ENCODE measurements at places on chromosomes 4 and X. TPM values are rescaled to one million over a fixed set of nuclear protein-coding genes. Genes with fewer than 3 reads are reported as not detected.

DNA sequence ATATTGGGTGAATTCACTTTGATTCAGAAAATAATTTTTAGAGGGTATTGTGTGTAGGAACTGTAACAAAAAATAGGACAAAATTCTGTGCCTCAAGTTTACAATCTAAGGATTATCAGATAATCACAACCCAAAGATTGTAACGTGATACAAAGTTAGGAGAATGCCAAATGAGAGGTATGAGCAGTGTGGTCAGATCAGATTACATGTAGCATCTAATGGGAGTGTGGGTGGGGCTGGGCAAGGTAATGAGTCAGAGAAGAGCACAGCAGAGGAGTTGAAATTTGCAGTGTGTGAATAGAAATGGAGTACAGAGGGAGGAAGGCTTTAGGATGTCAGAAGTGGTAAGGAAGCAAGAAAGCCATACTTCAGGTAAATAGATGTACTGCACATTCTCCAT is 103.4 kb upstream of the TEX13A start:
- no peaks in the 10 kb centered on the region for H3K4me1 ChIP-seq
- no peaks in the 10 kb centered on the region for H3K36me3 ChIP-seq
- H3K4me3 ChIP-seq, result no peak overlapping the region
- DNase-seq, result no peak
- no peaks in the 10 kb centered on the region for H3K27me3 ChIP-seq

GRCh38 chr4:7960017-7960789 is 20.5 kb upstream of the AFAP1 start:
- no peak for DNase-seq
- no peaks in the 10 kb centered on the region for H3K36me3 ChIP-seq
- H3K27me3 ChIP-seq, result no peaks in the 10 kb centered on the region
- no peak overlapping the region for H3K27ac ChIP-seq
- H3K4me3 ChIP-seq, result no peak overlapping the region

DNA sequence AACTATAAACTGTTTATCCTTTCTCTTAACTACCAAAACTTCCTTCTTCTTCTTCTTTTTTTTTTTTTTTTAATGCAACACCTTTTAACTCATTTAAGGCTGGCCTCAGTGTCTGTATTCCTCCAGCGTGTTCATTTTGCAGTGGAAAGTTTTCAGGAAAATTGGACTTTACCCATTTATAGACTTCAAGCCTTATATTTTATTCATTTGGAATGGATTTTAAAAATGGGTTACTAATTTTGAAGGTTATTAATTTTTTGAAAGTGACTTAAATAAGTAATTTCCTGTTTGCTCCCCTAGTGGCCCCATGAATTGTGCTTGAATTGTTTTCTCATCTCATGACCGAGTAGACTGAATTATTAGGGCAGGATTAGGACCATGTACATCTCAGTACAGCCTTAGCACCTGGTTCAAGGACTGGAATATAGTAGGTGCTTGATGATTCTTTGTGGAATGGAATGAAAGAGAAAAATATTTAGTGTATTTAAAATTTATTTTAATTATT is 282.7 kb downstream of the ANKRD50 start:
- H3K36me3 ChIP-seq, result no peaks in the 10 kb centered on the region
- no peak for DNase-seq
- H3K4me1 ChIP-seq, result peaks cover 3% of the 10 kb centered on the region
- H3K4me3 ChIP-seq, result no peak overlapping the region
- H3K27ac ChIP-seq, result no peak overlapping the region

DNA sequence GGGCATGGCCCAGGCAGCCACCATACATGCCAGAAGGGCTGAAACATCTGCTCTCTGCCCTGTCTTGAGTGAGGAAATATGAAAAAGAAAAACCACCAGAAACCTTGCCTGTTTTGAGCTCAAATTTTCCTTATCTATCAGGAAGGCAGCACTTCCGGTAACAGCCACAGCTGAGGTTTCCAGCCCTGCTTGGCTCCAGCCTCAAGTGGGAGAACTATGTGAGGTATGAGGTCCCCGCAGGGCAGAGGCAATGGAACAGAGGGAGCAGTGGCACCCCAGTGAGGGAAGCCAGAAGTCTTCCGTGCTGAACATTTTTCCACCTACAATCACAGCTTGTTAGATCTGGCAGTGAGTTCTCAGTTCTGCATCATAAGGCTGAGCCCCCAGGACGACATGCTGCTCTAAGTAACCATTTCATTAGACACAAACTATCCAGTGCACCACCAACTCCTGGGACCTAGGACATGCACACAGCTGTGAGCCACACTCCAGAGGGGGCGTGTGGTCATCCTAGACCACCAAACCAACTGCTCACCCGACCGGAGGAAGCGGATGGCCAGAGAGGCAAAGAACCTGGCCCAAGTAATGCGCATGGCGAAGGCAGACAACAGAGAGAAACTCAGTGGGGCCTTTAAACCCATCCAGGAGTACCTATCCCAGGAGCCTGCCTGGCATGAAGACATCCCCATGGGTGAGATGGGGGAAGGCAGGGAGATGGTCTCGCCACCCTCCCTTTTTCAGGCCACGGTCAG is 22.6 kb downstream of the WDR1 start:
- no peaks in the 10 kb centered on the region for H3K27me3 ChIP-seq
- H3K4me1 ChIP-seq, result no peaks in the 10 kb centered on the region
- H3K27ac ChIP-seq, result no peak overlapping the region
- H3K4me3 ChIP-seq, result no peak overlapping the region
- no peak for DNase-seq

The GAGE13 gene
- total RNA-seq, result not detected

The FAM53A gene
- 2.4 TPM for total RNA-seq

The RBM47 gene
- 70.3 TPM for total RNA-seq

The DCAF12L2 gene
- total RNA-seq, result 1.2 TPM

DNA sequence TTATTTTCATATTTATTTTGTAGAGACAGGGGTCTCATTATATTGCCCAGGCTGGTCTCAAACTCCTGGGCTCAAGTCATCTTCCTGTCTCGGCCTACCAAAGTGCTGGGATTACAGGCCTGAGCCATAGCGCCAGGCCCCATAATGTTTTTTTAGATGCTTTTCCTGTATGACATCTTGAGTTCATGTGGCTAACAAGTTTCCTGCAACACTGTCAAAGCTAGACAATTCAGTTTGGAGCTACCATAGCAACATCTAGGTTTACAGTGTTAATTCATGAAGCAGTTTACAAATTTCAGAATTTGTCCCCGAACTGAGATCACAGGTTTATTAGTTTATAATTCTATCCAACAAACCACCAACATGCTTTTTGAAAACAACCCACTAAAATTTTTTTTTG is 6.4 kb upstream of the IL13RA2 start:
- no peaks in the 10 kb centered on the region for H3K36me3 ChIP-seq
- no peak overlapping the region for H3K4me3 ChIP-seq
- DNase-seq, result no peak
- no peak overlapping the region for H3K27ac ChIP-seq

The MAGEE1 gene
- 4.2 TPM for total RNA-seq

The HDX gene
- total RNA-seq, result 4.0 TPM

The MAGED4B gene
- total RNA-seq, result 111 TPM

GRCh38 chr4:57151481-57151880 is 41.3 kb upstream of the IGFBP7 start:
- H3K36me3 ChIP-seq, result peaks cover 14% of the 10 kb centered on the region
- H3K27me3 ChIP-seq, result no peaks in the 10 kb centered on the region
- DNase-seq, result no peak
- no peak overlapping the region for H3K4me3 ChIP-seq

- peaks cover 28% of the 10 kb centered on the region for H3K36me3 ChIP-seq
- no peak for DNase-seq
- no peaks in the 10 kb centered on the region for H3K27me3 ChIP-seq
- no peak overlapping the region for H3K4me3 ChIP-seq
- H3K4me1 ChIP-seq, result no peaks in the 10 kb centered on the region
- no peak overlapping the region for H3K27ac ChIP-seq
Measured at GRCh38 chrX:154484255-154485149, 1.9 kb downstream of the UBL4A start.

- H3K27ac ChIP-seq, result no peak overlapping the region
- no peak overlapping the region for H3K4me3 ChIP-seq
- no peaks in the 10 kb centered on the region for H3K27me3 ChIP-seq
- H3K4me1 ChIP-seq, result no peaks in the 10 kb centered on the region
- no peaks in the 10 kb centered on the region for H3K36me3 ChIP-seq
Measured at GRCh38 chr4:13881892-13882291, 254.4 kb upstream of the BOD1L1 start.

The TMEM154 gene
- 0.77 TPM for total RNA-seq

The IGBP1 gene
- 41.6 TPM for total RNA-seq

GRCh38 chr4:36180206-36180605 is 64.1 kb downstream of the ARAP2 start:
- no peaks in the 10 kb centered on the region for H3K27me3 ChIP-seq
- no peaks in the 10 kb centered on the region for H3K4me1 ChIP-seq
- no peak overlapping the region for H3K27ac ChIP-seq
- DNase-seq, result no peak
- H3K4me3 ChIP-seq, result no peak overlapping the region
- H3K36me3 ChIP-seq, result no peaks in the 10 kb centered on the region

DNA sequence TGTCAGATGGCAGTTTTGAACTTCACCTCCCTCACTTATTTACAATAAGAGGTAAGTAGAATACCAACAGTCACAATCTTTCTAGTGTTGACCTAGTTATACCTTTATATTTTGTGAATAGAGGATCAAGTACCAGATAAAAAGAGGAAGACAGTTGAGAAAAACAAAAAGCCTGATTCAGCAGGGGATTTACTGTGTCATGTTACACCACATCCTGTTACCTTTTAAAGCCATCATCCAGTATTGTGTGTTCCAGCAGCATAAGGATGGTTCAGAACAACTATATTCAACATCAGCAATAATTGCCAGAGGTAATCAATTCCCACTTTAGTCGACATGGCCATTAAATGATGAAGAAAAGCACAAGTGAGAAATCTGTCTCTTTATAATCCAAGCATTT is 21.3 kb upstream of the CXCL6 start:
- H3K36me3 ChIP-seq, result no peaks in the 10 kb centered on the region
- H3K4me1 ChIP-seq, result peaks cover 5% of the 10 kb centered on the region
- DNase-seq, result no peak
- H3K27me3 ChIP-seq, result no peaks in the 10 kb centered on the region
- no peak overlapping the region for H3K27ac ChIP-seq

The MYOZ2 gene
- not detected for total RNA-seq

- no peaks in the 10 kb centered on the region for H3K27me3 ChIP-seq
- H3K4me3 ChIP-seq, result no peak overlapping the region
- peaks cover 2% of the 10 kb centered on the region for H3K36me3 ChIP-seq
- H3K4me1 ChIP-seq, result no peaks in the 10 kb centered on the region
- no peak for DNase-seq
- H3K27ac ChIP-seq, result no peak overlapping the region
Measured at GRCh38 chrX:15864629-15865028, 10.0 kb upstream of the AP1S2 start.

The PSAPL1 gene
- total RNA-seq, result 0.04 TPM

The LRIT3 gene
- 0.09 TPM for total RNA-seq

The TTC29 gene
- not detected for total RNA-seq

DNA sequence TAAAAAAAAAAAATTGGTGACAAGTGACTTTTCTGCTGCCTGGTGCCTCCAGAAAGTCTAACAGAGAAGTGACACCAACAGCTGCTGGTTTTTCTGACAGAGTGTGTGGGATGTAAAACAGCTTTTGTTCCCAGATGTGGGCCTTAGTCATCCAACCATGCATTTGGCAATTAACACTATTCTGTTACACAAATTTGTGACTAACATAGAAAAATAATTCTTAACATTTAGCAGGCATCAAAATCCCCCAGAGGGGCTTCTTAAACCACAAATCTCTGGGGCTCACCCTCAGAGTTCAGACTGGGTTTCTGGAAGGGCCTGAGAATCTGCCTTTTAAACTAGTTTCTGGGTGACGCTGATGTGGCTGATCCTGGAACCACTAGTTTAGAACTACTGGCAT is 100.5 kb upstream of the PCDH7 start:
- no peak overlapping the region for H3K27ac ChIP-seq
- H3K27me3 ChIP-seq, result no peaks in the 10 kb centered on the region
- no peak overlapping the region for H3K4me3 ChIP-seq
- H3K4me1 ChIP-seq, result no peaks in the 10 kb centered on the region
- no peaks in the 10 kb centered on the region for H3K36me3 ChIP-seq

DNA sequence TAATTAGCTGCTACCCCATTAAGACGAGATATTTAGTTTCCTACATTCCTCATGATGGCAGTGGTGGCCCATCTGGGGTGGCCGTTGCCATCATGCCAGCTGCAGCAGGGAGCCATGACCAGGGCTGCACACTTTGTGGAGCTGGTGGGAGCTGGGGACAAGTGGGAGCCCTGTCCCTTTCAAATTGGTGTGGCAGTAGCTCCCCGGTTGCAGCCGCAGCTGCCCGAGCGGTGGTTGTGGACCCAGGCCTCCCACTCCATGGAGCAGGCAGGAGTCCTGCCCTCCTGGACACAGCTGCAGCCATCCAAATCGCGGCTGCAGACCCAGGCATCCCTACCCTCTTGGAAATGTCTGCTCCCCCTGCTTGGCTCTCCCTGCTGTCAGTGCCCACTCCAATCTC is 9.3 kb upstream of the SYTL5 start:
- no peaks in the 10 kb centered on the region for H3K27me3 ChIP-seq
- H3K4me1 ChIP-seq, result peaks cover 4% of the 10 kb centered on the region
- DNase-seq, result no peak
- H3K27ac ChIP-seq, result no peak overlapping the region
- no peaks in the 10 kb centered on the region for H3K36me3 ChIP-seq
- no peak overlapping the region for H3K4me3 ChIP-seq

- H3K27me3 ChIP-seq, result no peaks in the 10 kb centered on the region
- no peaks in the 10 kb centered on the region for H3K36me3 ChIP-seq
- H3K4me1 ChIP-seq, result no peaks in the 10 kb centered on the region
- peak; percentile 40 for DNase-seq
Measured at GRCh38 chr4:2354118-2354517, 64.3 kb downstream of the ZFYVE28 start.

The NKX6-1 gene
- total RNA-seq, result 0.09 TPM

DNA sequence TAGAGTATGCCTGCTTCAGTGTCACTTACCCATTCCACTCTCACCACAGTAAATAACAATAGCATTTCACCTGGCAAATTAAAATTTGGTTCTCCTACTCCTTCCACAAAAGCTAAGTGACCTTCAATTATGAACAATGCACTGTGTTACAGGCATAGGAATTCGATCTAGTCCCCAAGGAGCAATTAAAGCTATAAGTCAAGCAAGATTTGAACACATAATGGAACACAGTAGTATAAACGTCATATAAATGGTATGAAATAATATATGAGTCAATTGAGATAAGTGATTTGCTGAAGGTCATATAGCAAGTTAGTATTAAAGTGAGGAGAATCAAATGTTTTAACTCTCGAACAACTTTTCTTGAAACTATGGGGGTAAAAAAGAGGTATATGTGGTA is 65.8 kb downstream of the ARAP2 start:
- H3K27ac ChIP-seq, result no peak overlapping the region
- no peaks in the 10 kb centered on the region for H3K27me3 ChIP-seq
- no peaks in the 10 kb centered on the region for H3K4me1 ChIP-seq

DNA sequence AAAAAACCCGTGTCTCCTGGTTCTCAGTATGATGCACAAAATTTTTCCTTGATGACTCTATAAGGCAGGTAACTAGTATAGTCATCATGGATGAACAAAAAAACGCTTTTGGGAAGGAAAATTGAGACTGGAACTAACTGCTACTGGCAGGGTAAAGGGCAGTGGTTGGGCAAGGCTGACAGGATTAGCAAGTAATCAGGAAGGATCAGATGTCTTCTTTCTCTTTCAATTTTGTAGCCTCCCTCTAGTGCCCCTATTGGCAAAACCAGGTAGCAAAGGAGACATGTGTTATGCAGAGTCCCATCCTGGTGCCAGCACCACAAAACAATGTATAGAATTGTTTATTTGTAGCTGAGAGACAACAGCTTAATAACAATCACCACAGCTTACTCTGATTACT is 12.8 kb upstream of the SLITRK4 start:
- DNase-seq, result peak; percentile 30
- no peaks in the 10 kb centered on the region for H3K27me3 ChIP-seq
- no peak overlapping the region for H3K4me3 ChIP-seq
- no peaks in the 10 kb centered on the region for H3K36me3 ChIP-seq
